ENCODE measurements at places on chromosomes 5 and 9.
A peak's percentile ranks its signal among the peaks of the same experiment; 100 is the strongest.

DNA sequence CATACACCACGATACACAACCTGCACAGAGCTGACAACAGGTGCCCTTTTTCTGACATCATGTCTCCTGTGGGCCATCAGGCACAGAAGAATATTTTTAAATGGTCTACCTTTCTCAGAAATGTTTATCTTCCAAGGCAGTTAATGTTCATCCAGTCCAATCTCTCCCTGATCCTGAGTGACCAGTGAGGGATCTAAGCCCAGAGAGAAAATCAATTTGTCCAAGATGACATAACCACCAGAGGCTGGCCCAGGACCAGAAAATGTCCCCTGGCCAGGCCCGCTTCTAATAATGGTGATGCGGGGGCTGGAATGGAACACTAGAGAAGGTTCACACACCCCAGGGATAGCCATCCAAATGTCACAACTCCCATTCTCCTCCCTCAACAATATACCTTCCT is 357.9 kb upstream of the KIF2A start:
- no peak for DNase-seq

GRCh38 chr9:76887003-76887821 is 18.7 kb downstream of the PRUNE2 start:
- DNase-seq: peak; percentile 22

DNA sequence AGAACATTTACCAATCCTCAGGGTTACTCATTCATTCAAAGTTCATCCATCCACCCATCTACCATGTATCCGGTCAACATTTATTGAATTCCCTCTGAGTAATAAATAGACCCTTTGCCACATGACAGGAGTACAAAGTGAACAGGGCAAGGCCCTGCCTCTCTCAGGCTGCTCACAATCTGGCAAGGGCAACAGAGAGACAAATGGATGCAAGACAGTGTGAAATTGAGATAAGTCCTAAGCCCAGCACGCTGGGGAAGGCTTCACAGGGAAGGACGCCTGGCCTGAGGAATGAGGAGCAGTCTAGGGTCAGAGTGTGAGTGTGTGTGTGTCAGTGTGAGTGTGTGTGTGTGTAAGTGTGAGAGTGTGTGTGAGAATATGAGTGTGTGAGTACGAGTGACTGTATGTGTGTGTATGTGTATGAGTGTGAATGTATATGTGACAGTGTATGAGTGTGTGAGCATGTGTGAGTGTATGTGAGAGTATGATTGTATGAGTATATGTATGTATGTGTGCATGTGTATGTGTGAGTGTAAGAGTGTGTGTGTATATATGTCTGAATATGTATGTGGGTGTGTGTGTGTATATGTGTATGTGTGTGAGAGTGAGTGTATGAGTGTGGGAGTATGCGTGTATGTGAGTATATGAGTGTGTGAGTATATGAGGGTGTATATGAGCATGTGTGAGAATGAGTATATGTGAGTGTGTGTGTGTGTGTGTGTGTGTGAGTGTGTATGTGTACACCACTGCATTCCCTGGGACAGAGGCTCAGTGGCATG is 145.6 kb downstream of the FSTL4 start:
- DNase-seq: no peak

GRCh38 chr5:95864456-95864855 is 41.9 kb upstream of the GLRX start:
- DNase-seq: no peak

- DNase-seq: no peak
These were observed 161.5 kb upstream of the NR4A3 start for GRCh38 chr9:99660191-99660636.

- no peak for DNase-seq
These were observed 353 bp upstream of the PAX5 start for GRCh38 chr9:37034305-37034937.

DNA sequence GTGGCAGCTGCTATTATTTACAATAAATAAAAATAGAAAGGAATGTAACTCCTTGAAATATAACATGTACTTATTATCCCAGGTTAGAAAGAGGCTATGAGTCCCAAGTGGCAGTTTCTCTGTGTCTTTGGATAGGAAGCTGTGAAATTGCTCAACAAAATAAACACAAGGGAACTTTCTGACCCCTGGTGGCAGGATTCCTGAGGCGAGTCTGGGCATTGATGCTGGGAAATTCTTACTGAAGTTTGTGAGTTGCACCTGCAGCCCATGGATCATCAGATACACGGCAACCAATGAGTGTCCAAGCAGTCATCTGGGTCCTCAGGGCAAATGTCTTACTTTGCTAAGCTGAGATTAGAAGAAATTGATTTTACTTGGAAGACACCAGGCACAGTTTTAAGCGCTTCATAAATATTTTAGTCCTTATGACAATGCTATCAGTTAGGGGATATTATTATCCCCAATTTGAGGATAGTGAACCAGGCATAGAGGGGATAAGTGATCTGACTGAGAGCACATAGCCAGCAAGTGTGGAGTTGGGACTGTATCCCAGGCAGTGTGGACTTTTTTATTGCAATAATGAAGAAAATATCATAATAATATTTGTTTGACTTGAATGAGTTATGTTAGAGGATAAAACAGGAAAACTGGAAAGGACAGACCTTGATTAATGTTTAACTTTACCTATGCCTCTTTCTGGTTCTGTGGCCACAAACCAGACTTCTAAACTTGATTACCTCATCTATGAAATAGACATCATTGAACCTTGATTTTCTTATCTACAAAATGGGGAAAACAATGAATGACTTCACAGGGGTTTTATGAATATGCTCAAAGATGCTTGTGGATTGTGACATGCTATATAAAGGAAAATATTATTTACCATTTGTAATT is 265.5 kb upstream of the ADAMTSL1 start:
- peak; percentile 28 for DNase-seq

DNA sequence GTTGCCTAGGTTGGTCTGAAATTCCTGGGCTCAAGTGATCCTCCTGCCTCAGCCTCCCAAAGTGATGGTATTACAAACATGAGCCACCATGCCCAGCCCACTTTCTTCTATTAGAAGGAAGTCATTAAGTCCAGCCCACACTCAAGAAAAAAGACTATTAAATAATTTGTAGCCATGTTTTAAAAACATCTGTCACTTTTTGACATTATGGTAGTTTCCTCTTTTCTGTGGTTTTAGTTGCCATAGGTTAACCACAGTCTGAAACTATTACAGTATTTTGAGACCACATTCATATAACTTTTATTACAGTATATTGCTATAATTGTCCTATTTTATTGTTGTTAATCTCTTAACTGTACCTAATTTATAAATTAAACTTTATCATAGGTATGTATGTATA is 31.9 kb upstream of the C5orf24 start:
- no peak for DNase-seq

GRCh38 chr9:72220589-72220988 is 71.3 kb downstream of the GDA start:
- DNase-seq: no peak

DNA sequence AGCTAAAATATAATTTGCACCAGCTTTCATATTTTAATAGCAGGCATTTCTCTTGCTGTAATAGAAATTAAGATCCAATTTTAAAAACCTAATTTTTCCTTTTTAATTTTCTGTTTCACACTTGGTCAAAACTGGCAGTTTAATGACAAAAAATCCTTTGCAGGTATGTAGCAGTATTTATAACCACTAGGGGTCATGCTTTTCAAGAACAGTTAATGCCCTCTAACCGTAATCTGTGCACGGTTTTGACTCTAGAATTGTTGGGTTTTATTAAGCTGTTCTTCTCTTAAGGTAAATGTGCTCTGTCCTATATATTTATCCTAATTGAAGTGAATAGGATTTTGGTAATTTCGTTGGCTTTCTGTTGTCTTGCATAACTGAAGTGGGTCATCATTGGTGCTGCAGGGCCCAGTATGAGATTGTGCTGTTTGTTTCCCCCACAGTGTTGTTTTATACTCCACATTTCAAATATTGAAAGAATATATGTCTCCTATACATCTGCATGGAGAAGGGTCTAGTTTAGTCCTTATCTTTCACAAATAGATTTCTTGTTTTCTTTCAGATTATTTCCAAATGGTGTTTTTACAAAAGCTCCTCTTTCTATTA is 107.4 kb downstream of the SCAMP1 start:
- peak; percentile 49 for DNase-seq

DNA sequence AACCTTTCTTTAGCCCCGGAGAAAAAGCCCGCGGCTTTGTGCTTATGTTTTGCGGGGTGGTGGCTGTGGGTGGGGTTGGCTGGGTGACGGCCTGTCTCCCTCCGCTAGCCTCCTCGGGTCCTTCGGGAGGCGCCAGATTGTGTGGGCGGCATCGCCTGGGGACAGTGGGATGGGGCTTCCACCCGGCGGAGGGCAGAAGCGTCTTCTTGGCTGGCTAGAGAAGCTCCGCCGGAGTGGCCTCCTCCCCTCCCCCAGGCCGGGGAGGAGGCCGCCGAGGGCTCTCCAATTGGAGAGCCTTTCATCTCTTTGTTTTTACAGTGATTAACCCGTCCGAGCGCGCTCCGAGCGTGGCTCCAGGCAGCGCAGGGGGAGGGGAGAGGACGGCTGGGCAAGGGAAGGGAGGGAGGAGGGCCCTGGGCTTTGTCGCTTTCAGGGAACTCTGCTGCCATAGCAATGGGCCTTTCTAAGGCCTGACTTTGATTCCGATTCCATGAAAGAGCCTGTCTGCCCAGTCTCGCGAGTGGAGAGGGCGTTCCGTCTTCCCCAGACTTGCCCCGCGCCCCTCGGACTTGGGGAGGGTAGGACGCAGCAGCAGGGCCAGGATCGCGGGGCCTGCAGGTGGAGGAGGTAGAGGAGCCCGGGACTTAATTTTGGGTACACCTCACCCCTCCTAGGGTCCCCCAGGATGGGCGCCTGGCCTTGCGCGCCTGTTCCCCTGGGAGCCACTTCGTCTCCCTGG is 36.7 kb upstream of the TIFAB start:
- DNase-seq: peak; percentile 68

GRCh38 chr5:50440651-50441492 is at the start of gene EMB:
Gene EMB, minus strand, starts transcription at chr5:50441288. Its CDS starts 137 bp downstream, at chr5:50441151.
- peak; percentile 52 for DNase-seq

DNA sequence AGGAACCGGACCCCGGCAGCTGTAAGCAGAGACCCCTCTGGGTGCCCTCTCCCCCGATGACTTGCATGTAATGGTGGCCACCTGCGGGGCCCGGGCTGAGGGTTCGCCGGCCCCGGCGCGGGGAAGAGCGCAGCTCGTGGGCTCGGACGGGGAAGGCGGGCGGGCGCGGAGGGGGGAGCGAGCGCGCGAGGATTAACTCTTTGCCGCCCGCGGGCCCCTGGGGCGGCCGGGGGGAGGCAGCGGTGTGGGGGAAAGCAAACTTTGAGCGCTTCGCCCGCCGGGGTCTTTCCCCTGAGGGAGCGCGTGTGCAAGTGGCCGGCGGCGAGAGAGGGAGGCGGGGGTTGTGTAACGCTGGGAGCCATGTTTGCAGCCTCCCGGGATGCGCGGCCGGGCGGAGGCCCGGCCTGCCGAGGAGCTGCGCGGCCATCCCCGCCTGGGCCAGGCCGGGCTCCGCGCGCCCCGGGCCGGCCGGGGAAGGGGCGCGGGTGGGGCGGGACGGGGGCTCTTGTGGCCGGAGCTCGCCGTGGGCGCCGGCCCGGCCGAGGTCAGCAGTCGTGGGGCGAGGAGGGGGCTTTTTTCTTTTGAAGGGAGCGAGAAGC is 547 bp downstream of the ANP32B start:
- peak; percentile 35 for DNase-seq

GRCh38 chr5:7000310-7000709 is 287.1 kb downstream of the TENT4A start:
- DNase-seq: no peak

DNA sequence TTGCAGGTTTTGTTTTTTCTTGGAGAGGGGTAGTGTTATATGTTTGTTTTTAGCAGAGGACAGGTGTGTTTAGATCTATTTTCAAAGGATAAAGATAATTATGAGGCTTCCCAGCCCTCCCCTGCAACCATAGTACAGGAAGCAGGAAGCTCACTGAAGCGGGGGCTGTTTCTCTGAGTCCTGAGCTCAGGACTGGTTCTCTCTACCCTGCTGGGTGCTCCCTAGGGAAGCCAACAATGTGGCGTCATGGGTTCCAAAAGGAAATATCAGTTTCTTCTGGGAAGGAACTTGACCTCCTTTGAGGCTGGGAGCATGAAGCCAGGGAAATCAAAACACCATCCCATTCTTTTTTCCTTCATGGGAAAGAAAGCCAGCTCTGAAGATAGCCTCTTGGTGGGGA is 62.2 kb downstream of the RAD23B start:
- DNase-seq: no peak

DNA sequence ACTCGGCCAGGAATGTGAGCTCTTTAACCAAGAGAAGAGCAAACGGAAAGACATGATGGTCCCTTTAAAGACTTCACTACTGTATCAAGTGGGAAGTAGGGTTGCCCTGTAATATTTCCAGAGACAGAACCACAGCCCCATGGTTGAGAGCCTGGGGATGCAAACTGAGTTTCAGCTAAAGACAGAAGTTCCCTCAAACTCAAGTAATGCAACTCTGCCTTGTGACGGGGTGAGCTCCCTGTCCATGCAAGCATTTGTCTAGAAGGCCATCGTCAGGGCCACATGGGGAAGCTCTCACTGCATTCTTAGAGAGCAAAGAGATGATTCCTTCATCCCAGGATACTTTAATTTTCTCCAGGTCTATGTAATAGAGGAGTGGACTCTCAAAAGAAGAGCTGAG is 82.8 kb downstream of the INSYN2B start:
- no peak for DNase-seq

DNA sequence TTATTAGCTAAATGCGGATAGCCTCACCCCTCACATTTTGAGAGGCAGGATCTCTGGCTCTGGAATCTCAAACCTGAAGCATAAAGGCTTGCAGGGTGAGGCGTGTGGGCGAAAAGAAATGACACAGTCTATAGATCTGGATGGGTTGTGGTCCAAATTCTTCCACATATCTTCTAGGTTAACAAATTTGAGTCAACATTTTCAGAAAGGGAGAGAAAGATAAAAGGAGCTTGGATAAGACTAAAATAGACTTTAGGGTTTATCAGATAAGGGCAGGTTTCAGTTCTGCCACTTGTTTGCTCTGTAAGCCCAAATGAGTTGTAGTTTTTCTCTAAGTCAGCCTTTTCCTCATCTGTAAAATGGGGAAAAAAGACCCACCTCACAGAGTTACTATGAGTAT is 220.9 kb downstream of the TRIM32 start:
- DNase-seq: no peak

DNA sequence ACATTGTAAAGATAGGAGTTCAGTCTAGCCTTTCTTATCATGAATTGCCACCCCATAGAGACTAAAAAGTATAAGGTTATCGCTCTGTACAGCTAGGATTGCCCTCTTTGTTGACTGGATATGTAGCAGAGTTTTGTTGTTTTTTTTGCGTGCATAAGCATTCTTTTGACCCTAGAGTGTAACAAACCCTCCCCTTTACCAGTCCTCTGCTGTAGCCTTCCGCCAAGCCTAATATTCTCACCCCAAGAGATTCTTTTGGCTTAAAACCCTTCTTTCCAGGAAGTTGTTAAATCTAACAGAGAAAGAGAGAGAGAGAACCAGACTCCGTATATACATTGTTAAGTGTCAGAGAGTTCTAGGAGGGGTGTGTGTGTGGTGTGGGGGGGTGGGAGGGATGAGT is 113.9 kb downstream of the FGF1 start:
- DNase-seq: no peak

Data from fibroblast of skin of abdomen (primary cell).